ENCODE measurements at places on chromosomes 5 and 9.

DNA sequence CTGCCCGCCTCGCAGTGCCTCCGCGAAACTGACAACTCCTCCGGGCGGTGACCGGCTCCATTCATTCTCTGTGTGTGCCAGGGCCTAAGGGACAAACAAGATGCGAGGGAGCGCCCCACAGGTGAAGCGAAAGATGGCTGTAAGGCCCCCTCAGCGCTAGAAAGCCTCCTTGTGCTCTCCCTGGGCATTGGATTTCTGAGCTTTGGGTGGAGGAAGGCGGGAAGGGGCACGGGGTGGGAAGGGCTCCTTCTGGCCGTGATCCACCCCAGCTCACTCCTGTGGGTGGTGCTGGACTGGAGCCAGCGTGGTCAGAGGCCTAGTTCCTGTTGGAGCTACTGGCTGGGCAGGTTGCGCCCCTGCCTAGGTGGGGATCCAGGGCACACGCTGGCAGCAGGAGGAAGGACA is 943 bp downstream of the GALNT12 start:
- DNase-seq: no peak

DNA sequence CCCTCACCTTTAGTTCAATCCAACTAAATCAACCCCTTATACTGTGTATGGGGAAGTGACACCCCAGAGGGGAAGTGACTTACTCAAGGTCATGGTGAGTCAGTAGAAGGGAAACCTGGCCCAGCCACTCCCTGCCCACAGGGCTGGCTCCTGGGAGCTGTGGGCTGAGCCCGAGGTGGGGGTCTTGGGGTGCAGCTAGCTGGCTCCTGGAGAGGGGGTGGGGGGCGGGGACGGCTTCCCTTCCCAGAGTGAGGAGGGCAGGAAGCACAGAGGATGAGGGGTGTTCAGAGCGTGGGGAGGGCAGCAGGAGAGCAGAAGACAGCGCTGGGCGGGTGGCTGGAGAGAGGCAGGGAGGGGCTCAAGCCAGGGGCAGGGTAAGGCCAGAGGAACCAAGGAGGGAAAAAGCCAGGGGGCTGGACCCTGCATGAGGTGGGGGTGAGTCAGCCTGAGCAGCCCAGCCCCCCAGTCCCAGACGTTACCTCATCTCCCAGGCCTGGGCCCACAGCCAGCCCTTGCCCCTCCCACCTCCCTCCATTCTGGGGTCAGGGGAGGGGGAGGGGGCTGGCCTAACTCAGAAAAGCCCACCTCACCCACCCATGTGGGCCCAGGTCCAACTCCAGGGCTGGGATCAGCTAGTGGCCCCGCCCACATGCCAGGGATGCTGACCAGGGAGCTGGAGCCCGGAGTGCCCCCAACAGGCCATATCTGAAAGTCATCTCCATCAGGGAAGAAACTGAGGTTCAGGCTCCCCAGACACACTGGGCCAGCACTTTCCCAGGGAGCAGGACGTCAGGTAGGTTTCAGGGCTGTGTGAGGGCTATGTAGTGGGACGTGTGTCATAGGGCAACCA is 2.8 kb downstream of the PDLIM7 start:
- peak; percentile 85 for DNase-seq

GRCh38 chr5:32297181-32298058 is 15.3 kb downstream of the MTMR12 start:
- DNase-seq: no peak

- peak; percentile 20 for DNase-seq
Observed at GRCh38 chr9:114549697-114550330, 37.8 kb upstream of the ATP6V1G1 start.

DNA sequence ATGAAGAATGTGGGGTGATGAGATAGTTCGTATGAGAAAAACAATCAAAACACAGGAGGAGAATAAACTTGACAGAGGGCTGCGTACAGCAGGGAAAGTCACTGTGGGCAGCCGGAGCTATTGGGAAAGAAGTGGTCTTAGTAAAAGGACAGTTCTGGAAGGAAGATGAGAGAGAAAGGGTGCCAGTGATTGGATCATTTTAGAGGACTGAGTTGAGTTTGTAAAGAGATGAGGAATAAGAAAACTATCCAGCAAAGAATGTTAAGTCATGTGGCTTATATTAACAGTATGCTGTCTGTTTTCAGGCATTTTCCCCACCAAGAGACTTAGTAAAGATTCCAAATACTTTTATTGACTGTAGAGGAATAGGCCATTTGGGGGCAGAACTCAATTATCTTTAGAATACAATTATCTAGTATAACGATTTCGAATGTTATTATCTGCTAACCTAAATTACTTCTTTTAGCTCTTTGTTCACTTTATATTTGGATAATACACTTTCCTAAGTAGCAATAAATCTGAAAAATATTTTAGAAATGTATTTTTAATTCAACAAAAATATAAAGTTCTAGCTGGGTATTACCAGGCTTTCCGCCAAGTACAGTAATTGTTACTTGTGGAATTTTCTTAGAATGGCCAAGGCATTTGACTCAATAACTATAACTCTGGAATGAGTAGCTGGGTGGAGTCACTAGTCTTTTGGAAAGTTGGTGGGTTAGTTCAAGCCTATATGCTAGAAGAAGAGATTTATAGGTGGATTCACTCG is 15.5 kb upstream of the LOX start:
- no peak for DNase-seq

DNA sequence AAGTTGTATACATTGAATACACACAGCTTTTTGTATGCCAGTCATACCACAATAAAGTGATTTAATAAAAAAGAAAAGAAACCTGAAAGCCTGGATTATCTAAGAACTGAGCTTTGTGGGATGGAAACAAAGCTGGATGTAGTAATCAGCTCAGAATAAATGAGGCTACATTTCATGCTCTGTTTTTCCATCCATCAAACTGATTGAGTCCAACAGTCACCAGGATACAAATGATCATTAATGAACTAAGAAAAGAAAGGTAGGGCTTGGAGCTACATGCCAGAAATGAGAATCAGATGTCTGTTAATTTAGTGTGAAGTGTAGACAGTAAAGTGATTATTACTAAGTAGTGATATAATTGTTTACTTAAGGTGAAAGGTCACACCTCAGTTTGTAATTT is 109.8 kb upstream of the TARS1 start:
- no peak for DNase-seq

GRCh38 chr9:713091-713490 is 128.4 kb upstream of the DMRT1 start:
- no peak for DNase-seq

DNA sequence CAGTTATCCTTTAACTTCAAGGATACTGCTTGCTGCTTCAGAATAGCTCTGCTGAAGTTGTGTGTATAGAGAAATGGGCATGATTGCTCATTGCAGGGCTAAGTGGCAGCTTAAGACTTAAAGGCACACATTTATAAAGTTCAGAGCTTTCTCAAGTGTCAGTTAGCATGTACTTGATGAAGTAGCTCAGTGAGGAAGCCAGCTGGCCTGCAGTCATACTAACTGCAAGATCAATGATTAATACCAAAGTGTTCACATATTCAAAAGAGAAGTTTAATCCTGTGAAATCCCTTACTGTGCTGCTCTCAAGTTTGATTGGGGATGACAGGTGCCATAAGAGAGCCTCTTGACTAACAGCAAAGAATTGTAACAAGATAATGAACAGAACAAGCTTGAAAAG is 483.4 kb upstream of the NUDT12 start:
- no peak for DNase-seq

DNA sequence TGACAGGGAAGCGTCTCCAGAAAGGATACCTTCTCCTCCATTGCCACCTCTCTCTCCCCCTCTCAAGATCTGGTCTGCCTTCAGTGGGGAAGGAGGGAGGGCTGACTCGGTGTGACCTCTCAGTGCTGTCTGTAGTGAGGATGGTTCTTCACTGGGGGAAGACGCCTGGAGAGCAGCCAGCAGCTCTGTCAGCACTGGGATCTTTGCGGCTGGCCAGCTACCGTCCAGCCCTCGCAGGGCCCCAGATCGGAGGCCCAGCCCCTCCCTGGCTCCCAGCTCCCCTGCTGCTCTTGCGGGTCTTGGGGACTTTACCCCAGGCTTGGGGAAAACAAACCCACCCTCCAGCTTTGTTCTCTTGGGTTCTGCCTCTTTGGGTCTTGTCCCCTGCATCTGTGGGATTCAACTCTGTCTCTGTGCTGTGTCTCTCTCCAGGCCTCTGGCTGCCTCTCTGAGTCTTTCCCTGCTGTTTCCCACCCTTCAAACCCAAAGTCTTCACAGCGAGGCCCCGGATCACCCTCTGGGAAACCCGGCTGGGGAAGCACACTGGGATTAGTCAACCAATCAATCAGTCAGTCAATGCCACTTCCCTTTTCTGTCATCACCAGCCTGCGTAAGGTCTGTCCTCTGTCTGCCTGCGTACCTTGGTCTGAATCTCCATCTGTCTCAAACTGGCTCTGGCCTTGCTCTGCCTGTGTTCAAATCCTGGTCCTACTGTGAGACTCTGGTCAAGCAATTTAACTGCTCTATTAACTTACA is 23.0 kb downstream of the FGF18 start:
- peak; percentile 24 for DNase-seq

DNA sequence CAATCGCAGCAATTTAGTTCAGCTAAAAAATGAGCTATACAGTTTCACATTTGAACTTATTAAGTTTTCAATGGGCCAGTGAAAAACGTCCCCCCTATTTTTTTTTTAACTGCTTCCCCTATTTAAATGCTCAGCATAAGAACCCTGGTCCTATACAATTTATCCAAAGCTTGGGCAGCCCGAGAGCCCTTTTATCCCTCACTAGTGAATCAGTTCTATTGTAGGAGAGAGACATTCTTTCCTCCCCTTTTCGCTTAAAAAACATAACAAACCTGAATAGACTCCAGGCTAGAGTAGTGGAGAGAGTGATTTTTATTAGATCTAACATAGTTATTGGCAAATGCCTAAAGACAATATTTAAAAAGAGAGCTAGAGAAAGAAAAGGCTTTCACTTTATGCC is 1.4 kb downstream of the LIX1 start:
- DNase-seq: no peak

- DNase-seq: no peak
Observed at GRCh38 chr9:91491624-91492023, 68.0 kb upstream of the NFIL3 start.

DNA sequence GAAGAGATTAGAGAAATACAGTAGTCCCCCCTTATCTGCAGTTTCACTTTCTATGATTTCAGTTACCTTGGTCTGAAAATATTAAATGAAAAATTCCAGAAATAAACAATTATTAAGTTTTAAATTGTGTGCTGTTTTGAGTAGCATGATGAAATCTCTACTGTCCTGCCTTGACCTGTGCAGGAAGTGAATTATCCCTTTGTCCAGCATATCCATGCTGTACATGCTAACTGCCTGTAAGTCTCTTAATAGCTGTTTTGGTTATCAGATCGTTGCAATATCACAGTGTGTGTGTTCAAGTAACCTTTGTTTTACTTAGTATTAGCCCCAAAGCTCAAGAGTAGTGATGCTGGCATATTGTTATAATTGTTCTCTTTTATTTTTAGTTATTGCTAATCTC is 11.2 kb upstream of the JAK2 start:
- DNase-seq: no peak

DNA sequence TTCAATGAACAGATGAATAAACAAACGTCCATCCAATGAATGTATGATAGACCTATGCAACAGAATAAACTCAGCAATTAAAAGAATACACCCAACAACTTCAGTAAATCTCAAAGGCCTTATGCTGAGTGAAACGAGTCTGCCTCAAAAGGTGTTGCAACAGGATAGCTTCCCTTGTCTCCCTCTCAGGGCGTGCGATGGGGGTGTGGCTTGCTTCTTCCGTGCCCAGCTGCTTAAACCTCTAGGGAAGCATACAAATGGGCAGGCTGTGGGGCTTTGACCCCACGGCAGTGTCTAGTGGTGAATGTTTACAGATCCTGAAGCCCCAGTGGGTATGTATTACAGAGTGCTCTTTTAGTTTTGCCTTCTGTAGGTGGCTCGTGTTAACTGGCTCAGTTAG is 87.0 kb upstream of the CCL21 start:
- DNase-seq: no peak

- no peak for DNase-seq
Observed at GRCh38 chr5:26727916-26728315, 310.5 kb downstream of the CDH9 start.

GRCh38 chr5:163534492-163535094 is 29.2 kb downstream of the MAT2B start:
- no peak for DNase-seq

DNA sequence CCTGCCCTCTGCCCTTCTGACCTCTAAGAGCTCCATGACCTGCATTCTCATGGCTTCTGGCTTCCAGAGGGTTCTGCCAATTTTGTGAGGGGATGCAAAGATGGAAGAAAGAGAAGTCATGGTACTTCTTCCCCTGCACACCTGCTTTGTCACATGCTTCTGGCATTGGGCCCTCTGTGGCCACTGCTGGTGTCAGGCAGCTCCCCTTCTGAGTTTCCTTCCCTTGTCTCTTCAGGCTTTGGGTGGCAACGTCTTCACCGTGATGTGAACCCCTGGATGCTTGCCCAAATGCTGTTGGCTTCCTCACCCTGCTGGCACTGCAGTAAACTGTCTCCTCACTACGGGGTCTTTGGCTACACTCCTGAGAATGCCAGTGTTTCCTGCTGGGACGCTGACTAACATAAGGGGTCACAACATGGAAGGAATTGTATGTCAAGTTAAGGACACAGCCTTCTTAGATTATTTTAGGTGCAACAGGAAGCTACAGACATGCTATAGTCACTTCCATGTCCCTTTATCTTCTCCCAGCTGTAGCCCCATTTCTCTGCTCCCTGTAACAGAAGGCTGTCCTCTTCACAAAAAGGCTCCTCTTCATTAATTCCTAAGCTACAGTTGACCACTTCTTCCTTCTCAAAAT is 8.9 kb upstream of the CLINT1 start:
- DNase-seq: no peak

- DNase-seq: no peak
Observed at GRCh38 chr5:122494109-122494508, 182.1 kb downstream of the SNCAIP start.

GRCh38 chr5:15946026-15946425 is 233.6 kb downstream of the MARCHF11 start:
- DNase-seq: no peak

- no peak for DNase-seq
Observed at GRCh38 chr5:159531554-159532105, 201.3 kb upstream of the IL12B start.

- no peak for DNase-seq
Observed at GRCh38 chr9:136426787-136427186, 12.9 kb downstream of the INPP5E start.

- DNase-seq: peak; percentile 10
Observed at GRCh38 chr9:18857769-18858168, 175.2 kb downstream of the SAXO1 start.

Measured in AG04450 (cell line).